Activated CD4-positive, alpha-beta T cell treated with anti-CD3 and anti-CD28 coated beads, Interleukin-2, amount 50 U/mL, for 48 hours (primary cell): ENCODE measurements at places on chromosomes 13 and 19.

GRCh38 chr13:111068009-111068350 lies 47.1 kb upstream of the ARHGEF7 start:
- DNase-seq: no peak

DNA sequence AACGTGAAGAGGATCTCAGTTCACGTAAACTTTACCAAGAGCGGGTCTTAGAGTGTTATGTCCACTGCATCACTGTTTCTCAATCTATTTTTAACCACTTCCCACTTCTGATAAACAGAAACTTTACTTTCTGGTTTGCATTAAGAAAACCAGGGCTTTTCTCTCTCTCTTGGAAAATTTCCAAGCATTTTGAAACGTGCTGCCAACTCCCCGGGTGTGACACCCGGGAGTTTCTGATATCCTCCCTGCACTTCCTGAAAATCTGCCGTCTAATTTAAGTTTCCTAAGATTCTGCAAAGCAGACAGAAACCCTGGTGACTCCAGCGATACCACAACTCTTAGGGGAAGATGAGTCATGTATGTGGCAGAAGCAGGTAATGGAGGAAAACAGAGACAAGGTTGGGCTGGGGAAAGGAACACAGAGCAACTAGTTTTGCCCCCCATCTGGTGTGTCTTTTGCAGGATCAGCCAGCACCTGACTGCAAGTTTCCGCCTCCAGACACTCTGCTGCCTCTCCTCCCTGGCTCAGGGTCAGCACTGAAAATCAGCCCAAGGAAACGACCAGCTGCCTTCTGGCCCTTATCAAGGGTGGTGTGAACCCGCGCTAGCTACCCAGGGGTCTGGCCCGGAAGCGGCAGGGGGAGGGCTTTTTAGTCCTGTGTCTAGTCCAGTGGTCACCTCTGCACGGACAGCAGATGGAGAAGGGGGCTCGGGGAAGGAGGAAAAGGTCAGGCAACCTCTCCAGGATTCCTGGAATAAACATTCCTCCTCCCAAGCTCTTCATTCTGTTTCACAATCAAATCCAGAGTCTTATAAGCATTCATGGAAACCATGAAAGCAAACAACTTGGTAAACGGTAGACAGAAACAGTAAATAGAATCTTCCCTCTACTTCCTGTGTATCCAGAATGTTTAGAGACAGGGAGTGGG lies 11.3 kb upstream of the FFAR2 start:
- no peak for DNase-seq

DNA sequence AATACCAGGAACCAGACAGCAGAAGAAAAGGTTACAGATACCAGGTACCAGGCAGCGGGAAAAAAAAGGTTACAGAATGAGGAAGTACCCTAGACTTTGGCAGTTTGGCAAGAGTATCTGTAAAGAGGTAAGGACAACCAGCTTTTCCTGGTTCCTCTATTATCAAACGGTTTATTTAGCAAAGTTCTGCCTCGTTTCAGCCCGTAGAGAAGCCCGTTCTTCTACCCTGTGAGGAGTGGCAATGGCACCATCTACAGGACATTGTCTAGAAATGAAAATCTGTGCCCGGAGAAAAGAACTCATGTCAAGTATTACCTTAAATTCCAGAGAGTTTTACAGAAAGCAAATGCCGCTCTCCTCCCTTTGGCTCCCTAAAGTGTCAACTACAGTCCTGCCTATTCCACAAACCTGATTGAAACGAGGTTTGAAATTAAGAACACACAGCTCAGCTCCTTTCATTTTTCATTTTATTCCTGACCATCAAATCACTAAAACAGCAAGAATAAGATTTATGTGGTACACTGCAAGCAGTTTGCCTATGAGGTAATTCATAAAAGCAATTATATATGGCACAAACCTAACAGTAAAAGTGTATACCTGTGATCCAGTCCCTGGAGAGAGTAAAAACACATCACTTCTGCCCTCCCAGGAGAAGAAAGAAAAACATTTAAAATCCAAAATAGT lies 226.3 kb downstream of the SLC7A1 start:
- no peak for DNase-seq

GRCh38 chr13:102772042-102772425 lies 1.6 kb downstream of the TEX30 start:
- no peak for DNase-seq

DNA sequence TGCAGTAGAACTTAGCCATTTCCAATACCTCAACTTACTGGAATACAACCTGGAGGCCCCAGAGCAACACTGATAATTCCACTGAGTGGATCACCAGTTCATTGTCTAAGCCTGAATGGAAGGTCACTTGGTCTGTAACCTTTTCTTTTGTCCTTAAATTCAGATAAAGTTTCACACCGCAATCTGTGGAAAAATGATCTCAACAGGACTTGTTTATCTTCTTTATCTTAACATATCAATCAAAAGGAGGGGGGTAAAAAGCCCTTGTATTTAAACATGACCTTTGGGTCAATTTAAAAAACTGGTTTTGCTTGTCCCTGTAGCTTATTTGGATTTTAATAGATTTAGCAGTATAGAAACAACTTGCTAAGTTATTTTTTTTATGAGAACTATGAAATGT lies 21.6 kb downstream of the SAE1 start:
- DNase-seq: no peak

- no peak for DNase-seq
These were observed 958 bp upstream of the OBI1 start for GRCh38 chr13:78659732-78660494.
